Activated naive CD4-positive, alpha-beta T cell treated with anti-CD3 and anti-CD28 coated beads for 36 hours (primary cell): ENCODE measurements at places on chromosomes 11 and 22. TPM values are rescaled to one million over a fixed set of nuclear protein-coding genes. Genes with fewer than 3 reads are reported as not detected.

- H3K4me1 ChIP-seq = peaks cover 43% of the 10 kb centered on the region
- H3K27ac ChIP-seq = peak overlapping the region; percentile 99
- no peaks in the 10 kb centered on the region for H3K27me3 ChIP-seq
Observed at GRCh38 chr11:117230286-117230961, 1.4 kb downstream of the PCSK7 start.

DNA sequence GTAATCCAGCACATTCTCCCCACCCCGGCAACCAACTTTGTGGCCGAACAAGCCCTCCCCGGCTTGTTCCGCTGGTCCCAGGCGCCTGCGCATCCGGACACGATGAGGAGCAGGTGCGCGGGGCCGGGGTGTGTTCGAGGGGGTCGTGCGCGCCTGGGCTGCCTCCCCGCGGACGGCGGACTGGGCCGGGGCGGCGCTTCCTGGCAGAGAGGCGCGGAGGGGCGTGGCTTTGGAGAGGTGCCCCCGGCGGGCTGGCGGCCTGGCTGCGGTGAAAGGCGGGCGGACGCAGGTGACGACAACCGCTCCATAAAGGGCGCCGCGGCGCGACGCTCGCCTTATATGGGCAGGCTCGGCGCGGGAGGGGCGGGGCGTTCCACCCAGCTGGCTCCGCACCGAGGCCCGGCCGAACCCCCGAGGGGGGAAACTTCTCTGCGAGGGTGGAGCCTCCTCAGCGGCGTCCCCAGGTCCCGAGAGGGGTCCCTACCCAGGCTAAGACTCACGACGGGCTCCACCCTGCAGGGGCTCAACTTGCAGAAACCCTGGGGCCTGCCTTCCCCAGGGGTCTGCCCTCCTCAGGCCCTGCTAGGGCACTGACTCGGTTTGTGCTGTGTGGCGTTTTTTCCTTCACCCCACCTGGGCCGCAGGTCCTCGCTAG is 26.4 kb downstream of the TXN2 start:
- H3K27ac ChIP-seq = peak overlapping the region; percentile 75
- DNase-seq = peak; percentile 96
- H3K4me3 ChIP-seq = peak overlapping the region; percentile 76
- H3K36me3 ChIP-seq = peaks cover 1% of the 10 kb centered on the region

P2RY2 gene
- not detected for total RNA-seq

GRIK4 gene
- total RNA-seq = not detected

SCO2 gene
- 2.1 TPM for total RNA-seq

LYVE1 gene
- not detected for total RNA-seq

INS gene
- total RNA-seq = not detected
